ENCODE measurements at places on chromosomes 12 and 14. TPM values are rescaled to one million over a fixed set of nuclear protein-coding genes. Genes with fewer than 3 reads are reported as not detected.

- H3K4me1 ChIP-seq: no peaks in the 10 kb centered on the region
- DNase-seq: no peak
- no peak overlapping the region for H3K4me3 ChIP-seq
- H3K27ac ChIP-seq: no peak overlapping the region
- peaks cover 4% of the 10 kb centered on the region for H3K36me3 ChIP-seq
Measured at GRCh38 chr14:45838597-45838996, 585.6 kb upstream of the MIS18BP1 start.

DNA sequence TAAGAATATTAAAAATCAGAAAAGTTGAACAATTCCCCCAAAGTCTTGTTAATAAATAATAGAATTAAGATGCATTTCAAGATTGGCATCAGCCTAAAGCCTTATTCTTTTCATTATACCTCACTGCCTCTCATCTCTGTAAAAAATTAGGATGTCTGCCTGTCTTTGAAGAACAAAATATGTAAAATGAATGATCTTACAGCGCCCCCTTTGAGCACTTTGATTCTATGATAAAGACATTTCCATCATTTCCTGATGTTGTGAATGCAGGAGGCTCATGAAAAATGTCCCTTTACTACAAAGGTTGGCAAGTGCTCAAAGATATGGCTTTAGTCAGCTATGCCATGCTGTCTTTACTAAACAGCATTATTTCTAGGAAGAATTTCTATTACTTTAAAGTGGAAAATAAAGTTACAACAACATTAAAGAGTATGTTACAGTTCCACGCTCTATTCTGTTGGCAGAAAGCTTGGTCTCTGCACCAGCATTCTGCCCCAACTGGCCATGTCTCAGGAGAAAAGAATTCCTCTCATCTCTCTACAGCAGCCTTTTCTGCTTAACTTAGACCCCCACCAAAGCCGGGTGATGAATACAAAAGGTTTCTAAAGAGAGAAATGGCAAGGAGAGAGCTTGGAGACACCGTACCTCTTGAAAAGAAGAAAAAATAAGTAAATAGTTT lies 95.1 kb downstream of the LLPH start:
- DNase-seq: no peak
- H3K4me3 ChIP-seq: no peak overlapping the region
- H3K36me3 ChIP-seq: no peaks in the 10 kb centered on the region
- peaks cover 3% of the 10 kb centered on the region for H3K4me1 ChIP-seq

- H3K27ac ChIP-seq: no peak overlapping the region
- H3K4me3 ChIP-seq: no peak overlapping the region
- peaks cover 18% of the 10 kb centered on the region for H3K4me1 ChIP-seq
- no peaks in the 10 kb centered on the region for H3K27me3 ChIP-seq
Measured at GRCh38 chr12:8709124-8709830, 11.5 kb downstream of the RIMKLB start.

The CLEC1B gene
- polyA plus RNA-seq: not detected

DNA sequence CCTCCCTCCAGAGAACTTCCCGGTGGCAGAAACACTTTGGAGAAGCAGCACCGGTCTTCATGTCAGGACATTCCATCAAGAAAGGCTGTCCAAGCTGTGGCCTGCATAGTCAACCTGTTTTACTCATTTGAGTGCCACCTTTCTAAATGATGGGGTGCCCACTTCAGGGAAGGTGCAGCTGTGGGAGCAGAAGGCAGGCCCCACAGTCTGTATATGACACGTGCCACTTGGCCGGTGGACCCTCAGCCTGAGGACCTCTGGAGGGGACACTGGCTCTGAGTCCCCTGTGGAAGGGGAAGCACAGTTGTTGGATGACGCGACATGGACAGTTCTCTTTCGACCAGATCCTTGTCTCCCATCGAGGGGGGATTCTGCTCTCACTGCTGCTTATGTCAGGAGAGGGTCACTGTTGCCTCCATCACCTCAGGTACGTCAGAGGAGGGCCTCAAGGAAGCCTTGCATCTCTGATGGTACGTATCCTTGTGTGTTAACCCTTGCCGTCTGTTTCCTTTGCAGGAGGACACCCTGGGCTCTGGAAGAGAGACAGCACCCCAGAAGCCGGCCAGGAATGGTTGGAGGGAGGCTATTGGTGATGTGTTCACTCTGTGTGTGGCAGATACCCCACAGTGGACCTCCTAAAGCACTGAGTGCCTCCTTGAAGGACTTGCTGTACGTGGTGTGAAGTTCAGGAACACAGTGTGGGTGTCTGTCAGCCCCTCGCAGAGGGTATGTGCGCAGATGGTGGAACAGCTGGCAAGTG lies 132.1 kb upstream of the RTL1 start:
- no peaks in the 10 kb centered on the region for H3K36me3 ChIP-seq
- DNase-seq: no peak
- no peak overlapping the region for H3K27ac ChIP-seq
- no peak overlapping the region for H3K4me3 ChIP-seq

The PPFIA2 gene
- not detected for polyA plus RNA-seq

The COX8C gene
- polyA plus RNA-seq: not detected

Measured in naive thymus-derived CD8-positive, alpha-beta T cell (primary cell).